Esophagus squamous epithelium (tissue), 5 donors: ENCODE measurements at places on chromosomes 6 and 20. TPM values are rescaled to one million over a fixed set of nuclear protein-coding genes. Genes with fewer than 3 reads are reported as not detected.

The TRIM40 gene
- not detected for total RNA-seq

The APOBEC2 gene
- total RNA-seq = not detected

The NMBR gene
- total RNA-seq = not detected

The BMP6 gene
- total RNA-seq = 1.5 TPM

The OR2J3 gene
- not detected for total RNA-seq

The RRAGD gene
- 21.1 TPM for total RNA-seq

The TFAP2A gene
- total RNA-seq = 22.5 TPM

The SYTL3 gene
- total RNA-seq = 1.6 TPM

The SLC25A27 gene
- total RNA-seq = 6.5 TPM

The MCHR2 gene
- total RNA-seq = not detected

The MARCKS gene
- total RNA-seq = 91.3 TPM

GRCh38 chr6:69138893-69139494 is 503.9 kb downstream of the ADGRB3 start:
- H3K27me3 ChIP-seq = no peaks in the 10 kb centered on the region
- no peak overlapping the region for H3K27ac ChIP-seq
- H3K4me3 ChIP-seq = no peak overlapping the region
- no peaks in the 10 kb centered on the region for H3K36me3 ChIP-seq
- no peaks in the 10 kb centered on the region for H3K4me1 ChIP-seq

DNA sequence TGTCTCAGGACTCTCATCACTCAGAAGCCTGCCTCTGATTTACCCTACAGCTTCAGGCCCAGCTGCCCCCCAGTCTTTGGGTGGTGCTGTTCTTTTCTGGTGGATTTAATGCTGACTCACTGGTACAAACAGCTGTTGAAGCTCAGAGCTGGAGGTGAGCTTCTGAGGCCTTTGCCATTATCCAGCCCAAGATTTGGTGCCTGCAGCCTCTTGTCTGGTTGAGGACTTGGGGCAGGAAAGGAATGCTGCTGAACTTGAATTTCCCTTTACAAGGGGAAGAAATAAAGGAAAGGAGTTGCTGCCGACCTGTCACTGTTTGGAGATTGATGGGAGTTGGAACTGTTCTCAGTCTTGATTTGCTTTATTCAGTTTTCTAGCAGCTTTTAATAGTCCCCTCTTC is 19.8 kb downstream of the ABCF1 start:
- peaks cover 92% of the 10 kb centered on the region for H3K36me3 ChIP-seq
- H3K27ac ChIP-seq = peak overlapping the region; percentile 80
- no peak for DNase-seq
- no peaks in the 10 kb centered on the region for H3K27me3 ChIP-seq

GRCh38 chr6:90846824-90847223 is 260.0 kb upstream of the MAP3K7 start:
- H3K4me1 ChIP-seq = peaks cover 3% of the 10 kb centered on the region
- no peak for DNase-seq
- H3K27ac ChIP-seq = no peak overlapping the region
- no peaks in the 10 kb centered on the region for H3K36me3 ChIP-seq

DNA sequence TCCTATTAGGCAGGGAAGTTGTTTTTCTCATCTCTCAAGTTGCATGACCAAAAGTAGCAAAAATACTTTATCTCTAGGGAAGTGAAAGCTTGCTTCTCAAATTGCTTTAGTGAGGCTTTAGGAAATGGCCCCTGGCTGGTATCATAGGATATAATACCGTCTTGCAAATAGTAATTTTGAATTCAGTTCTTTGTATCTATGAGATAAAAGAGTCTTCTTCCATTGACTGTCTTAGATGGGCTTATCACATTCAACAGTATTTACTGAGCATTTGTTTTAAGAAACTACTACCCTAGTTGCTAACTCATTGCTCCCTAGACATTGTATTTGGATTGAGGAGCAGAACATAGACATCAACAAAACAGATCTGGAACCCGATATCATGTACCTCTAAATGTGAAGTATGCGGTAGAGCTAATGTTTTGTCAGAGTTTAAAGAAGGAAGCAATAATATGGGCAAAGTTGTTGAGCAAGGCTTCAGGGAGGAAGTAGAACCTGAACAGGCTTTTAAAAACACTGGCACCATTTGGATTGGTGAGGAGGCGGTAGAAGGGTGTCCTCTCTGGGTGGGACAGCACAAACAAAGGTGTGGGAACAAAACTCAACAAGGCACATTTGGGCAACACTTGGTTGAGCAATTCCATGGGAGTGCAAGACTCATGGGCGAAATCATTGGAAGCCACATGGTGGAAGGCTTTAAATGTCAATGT is 101.5 kb downstream of the SGK1 start:
- no peaks in the 10 kb centered on the region for H3K36me3 ChIP-seq
- H3K27me3 ChIP-seq = no peaks in the 10 kb centered on the region
- DNase-seq = no peak
- H3K27ac ChIP-seq = no peak overlapping the region

- no peak overlapping the region for H3K4me3 ChIP-seq
- no peaks in the 10 kb centered on the region for H3K27me3 ChIP-seq
- no peaks in the 10 kb centered on the region for H3K36me3 ChIP-seq
- no peaks in the 10 kb centered on the region for H3K4me1 ChIP-seq
- H3K27ac ChIP-seq = no peak overlapping the region
Measured at GRCh38 chr6:167933290-167933689, 64.2 kb upstream of the KIF25 start.

- no peaks in the 10 kb centered on the region for H3K4me1 ChIP-seq
- DNase-seq = no peak
- H3K27me3 ChIP-seq = no peaks in the 10 kb centered on the region
- H3K27ac ChIP-seq = no peak overlapping the region
- H3K36me3 ChIP-seq = no peaks in the 10 kb centered on the region
Measured at GRCh38 chr6:108884211-108885059, 36.2 kb downstream of the ARMC2 start.

DNA sequence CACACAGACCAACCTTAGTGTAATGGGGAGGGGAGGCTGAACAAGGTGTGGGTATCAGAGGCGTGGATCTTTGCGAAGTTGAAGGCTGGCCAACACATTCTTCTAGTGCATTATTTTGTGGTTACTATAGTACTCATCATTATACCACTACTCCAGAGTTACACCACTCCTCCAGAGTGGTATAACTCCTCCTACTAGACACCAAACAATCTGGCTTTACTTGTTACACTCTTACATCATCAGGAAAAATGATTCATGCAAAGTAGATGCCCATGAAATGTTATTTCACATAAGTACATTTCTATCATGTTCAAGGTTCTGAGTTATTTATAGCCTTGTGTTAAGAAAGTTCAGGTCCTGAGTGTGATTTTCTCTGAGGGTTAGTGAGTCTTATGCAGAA is 443.1 kb upstream of the OPRM1 start:
- H3K36me3 ChIP-seq = no peaks in the 10 kb centered on the region
- no peak for DNase-seq
- H3K27me3 ChIP-seq = no peaks in the 10 kb centered on the region
- no peaks in the 10 kb centered on the region for H3K4me1 ChIP-seq

DNA sequence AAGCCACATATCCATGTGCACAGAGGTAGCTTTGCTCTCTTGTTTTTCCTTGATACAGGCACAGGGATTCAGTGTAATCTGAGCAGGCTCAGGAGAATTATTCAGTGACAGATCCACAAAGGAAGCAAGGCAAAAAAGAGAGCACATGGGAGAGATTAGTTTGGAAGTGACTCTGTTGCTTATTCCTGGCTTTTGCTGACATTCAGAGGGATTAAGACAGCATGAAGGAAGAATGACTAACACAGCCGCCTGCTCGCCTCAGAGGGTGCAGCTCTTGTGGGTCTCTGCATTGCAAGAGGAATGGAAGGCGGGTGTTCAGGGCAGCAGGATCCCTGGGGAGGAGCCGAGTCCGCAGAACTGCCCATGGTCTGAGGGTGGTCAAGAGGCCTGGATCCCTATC is 203.4 kb upstream of the KCNQ5 start:
- H3K27me3 ChIP-seq = peaks cover 56% of the 10 kb centered on the region
- peaks cover 9% of the 10 kb centered on the region for H3K4me1 ChIP-seq
- no peaks in the 10 kb centered on the region for H3K36me3 ChIP-seq
- no peak overlapping the region for H3K4me3 ChIP-seq
- H3K27ac ChIP-seq = no peak overlapping the region

DNA sequence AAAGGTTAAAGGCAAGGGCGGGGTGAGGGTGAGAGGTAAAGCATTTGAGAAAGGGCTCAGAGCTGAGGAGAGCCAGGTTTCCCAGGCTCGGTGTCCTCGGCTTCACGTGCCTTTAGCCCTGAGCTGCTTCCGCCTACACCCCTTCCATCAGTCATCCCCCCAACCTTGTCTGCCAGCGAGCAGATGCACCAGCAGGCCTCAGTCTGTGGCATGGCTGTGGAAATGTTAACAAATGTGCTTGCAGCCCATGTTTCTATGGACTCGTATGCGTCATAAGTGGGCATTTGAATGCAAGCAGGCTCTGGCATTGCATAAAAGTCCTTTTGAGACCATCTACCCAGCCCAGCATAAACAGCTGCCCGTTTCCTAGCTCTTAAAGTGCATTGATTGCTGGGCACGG is 88.8 kb downstream of the SYNJ2 start:
- H3K27ac ChIP-seq = no peak overlapping the region
- H3K4me3 ChIP-seq = no peak overlapping the region
- no peaks in the 10 kb centered on the region for H3K27me3 ChIP-seq
- H3K36me3 ChIP-seq = peaks cover 4% of the 10 kb centered on the region

- DNase-seq = no peak
- H3K27ac ChIP-seq = no peak overlapping the region
- H3K36me3 ChIP-seq = no peaks in the 10 kb centered on the region
- H3K4me3 ChIP-seq = no peak overlapping the region
- H3K4me1 ChIP-seq = no peaks in the 10 kb centered on the region
Measured at GRCh38 chr6:73774311-73774774, 78.3 kb downstream of the CD109 start.

DNA sequence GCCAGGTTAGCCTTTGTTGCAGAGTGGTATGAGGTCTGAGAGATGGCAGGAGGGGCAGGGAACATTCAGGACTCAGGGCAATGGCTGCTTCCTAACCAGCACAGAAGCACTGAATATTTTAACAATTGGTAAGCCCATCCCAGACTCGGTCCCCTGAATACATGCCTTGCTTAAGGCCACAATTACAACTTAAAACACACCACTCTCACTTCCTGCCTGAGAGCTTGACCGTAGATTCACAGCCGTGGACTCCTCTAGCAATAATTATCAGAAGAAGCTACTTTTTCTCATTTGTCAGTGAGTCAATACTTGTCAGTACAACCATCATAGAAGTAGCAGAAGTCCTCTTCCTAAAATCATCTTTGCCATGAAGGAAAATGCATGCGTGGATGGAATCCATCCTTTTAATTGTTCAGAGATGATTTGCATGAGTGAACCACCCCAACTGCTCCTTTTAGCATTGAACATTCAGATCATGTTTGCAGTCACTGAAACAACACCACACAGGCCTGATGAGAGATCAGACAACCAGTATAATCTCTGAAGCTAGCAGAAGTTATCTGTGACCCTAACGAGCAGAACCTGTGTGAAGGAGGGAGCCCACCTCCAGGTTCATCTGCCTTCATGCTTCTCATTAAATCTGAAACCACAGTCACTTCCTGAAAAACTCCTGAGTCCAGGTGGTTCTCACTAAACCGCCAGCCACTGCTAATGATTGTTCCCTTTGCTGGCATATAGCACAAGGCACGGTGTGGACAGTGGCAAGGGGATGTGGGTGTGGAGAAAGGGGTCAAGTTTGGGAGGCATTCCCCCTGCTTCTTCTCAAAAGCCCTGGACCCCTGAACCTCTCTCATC is 333.9 kb upstream of the CNR1 start:
- no peaks in the 10 kb centered on the region for H3K27me3 ChIP-seq
- DNase-seq = no peak
- no peaks in the 10 kb centered on the region for H3K4me1 ChIP-seq
- H3K27ac ChIP-seq = no peak overlapping the region

DNA sequence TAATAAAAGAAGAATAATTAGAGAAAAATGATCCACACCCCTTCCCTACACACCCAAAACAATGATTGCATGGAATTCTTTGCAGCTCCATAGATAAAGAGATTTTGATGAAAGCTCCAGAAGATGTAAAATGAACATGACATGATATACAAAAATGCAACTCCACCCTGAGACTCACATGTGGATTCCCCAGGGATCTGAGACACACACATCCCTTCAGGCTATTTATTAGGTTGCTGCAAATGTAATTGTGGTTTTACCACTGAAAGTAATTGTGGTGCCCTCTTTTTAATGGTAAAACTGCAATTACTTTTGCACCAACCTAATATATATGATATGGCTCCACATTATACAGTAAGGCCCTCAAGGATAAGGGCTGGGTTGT is 40.4 kb upstream of the TBC1D7 start:
- no peak for DNase-seq
- no peak overlapping the region for H3K27ac ChIP-seq
- no peaks in the 10 kb centered on the region for H3K27me3 ChIP-seq
- peaks cover 46% of the 10 kb centered on the region for H3K4me1 ChIP-seq
- H3K4me3 ChIP-seq = no peak overlapping the region

- no peaks in the 10 kb centered on the region for H3K27me3 ChIP-seq
- H3K4me1 ChIP-seq = no peaks in the 10 kb centered on the region
- no peak overlapping the region for H3K4me3 ChIP-seq
- H3K36me3 ChIP-seq = no peaks in the 10 kb centered on the region
- DNase-seq = no peak
Measured at GRCh38 chr6:135936606-135937005, 85.1 kb downstream of the PDE7B start.

DNA sequence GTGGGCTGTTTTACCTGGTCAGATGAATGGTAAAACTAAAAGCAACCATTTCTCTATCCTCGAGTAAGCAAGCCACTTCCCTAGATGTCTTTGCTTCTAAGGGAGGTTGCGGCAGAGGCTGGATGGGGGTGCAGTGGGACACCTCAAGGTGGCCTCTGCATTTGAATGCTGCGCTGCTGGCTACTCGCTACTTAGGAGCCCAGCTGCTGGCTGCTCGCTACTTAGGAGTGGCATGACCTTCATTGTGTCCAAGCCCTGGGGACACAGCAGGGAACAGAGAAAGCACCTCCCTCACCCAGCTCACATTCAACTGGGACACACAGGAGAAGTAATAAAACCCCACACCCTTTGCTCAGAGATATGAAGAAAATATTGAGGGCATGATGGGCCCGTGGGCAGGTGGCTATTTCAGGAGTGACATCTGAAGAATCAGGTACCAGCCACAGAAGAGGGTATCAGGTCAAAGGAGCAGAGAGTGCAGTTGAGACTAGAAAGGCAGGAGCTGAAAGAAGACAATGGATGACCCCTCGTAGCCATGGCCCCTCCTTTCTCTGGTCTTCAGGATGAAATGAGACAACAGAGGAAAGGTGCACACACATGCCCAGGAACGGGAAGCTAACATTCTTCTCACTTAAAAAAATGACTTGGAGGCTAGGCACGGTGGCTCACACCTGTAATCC is 149.4 kb downstream of the ZMYND8 start:
- no peaks in the 10 kb centered on the region for H3K27me3 ChIP-seq
- no peak for DNase-seq
- H3K27ac ChIP-seq = no peak overlapping the region
- H3K4me3 ChIP-seq = no peak overlapping the region

GRCh38 chr6:82767447-82767846 is 298.2 kb downstream of the UBE3D start:
- no peak overlapping the region for H3K4me3 ChIP-seq
- H3K36me3 ChIP-seq = no peaks in the 10 kb centered on the region
- no peak overlapping the region for H3K27ac ChIP-seq
- DNase-seq = no peak
- H3K4me1 ChIP-seq = no peaks in the 10 kb centered on the region

- DNase-seq = no peak
- H3K4me3 ChIP-seq = peak overlapping the region; percentile 6
- no peaks in the 10 kb centered on the region for H3K36me3 ChIP-seq
- peaks cover 41% of the 10 kb centered on the region for H3K4me1 ChIP-seq
- peak overlapping the region; percentile 90 for H3K27ac ChIP-seq
- no peaks in the 10 kb centered on the region for H3K27me3 ChIP-seq
Measured at GRCh38 chr6:37056439-37057127, 51.1 kb downstream of the FGD2 start.
